ENCODE measurements at places on chromosomes 2 and 18.

DNA sequence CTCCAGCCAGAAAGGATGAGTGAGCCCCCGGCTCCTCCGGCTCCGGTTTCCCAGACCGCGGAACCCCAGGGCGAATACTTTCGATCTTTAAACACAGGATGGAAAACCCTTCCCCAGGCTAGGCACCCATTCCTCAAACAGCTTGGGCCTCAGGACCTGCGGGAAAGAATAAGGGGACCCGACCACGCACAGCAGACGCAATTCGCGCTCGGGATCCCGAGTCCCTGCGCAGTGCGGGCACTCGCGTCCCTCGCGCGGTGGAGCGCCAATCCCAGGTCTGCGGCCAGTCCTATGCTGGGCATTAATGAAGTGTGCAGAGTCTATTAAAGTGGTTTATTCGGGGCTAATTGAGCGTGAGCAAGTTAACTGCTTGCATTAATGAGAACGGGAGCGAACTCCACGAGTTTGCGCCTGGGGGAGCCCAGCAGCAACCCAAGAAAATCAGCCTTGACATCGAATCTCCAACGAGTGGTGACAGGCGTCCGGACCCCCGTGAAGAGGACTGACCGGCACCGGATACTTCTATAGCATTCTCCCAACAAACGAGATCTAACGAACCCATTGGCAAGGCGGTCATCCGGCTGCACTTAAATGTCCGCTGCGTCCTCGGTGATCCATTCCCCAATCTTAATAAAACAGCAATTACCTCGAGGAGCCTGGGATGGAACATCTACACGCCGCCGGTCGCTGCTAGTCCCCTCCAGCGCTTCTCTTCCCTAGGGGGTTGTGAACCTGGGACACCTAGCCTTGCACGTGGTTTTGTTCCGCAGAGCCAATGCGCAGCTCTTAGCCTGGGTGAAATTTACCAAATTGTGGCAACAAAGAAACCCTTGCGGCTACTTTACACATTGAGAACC lies 1.6 kb downstream of the OSR1 start:
- no peak for DNase-seq

DNA sequence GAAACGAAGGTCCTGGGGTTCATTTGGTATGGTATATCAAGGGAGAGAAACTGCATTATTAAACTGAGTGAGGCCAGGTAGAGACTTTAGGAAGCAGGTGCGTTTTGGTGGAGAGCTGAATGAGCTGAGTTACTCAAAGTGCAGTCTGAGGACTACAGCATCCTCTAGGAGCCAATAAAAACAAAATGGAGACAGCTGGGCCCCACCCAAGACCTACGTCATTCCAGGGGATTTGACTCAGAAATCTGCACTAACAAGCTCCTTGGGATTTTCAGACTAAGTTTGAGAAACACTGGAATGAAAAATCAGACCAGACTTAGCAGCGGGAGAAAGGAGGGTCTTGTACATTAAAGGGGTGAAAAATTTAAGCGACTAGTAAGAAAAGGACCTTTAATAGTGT lies 131.5 kb downstream of the UXS1 start:
- DNase-seq, result no peak

GRCh38 chr2:104402825-104403224 lies 451.1 kb upstream of the POU3F3 start:
- DNase-seq, result no peak

GRCh38 chr2:219416235-219416602 lies 2.0 kb upstream of the DES start:
- no peak for DNase-seq

DNA sequence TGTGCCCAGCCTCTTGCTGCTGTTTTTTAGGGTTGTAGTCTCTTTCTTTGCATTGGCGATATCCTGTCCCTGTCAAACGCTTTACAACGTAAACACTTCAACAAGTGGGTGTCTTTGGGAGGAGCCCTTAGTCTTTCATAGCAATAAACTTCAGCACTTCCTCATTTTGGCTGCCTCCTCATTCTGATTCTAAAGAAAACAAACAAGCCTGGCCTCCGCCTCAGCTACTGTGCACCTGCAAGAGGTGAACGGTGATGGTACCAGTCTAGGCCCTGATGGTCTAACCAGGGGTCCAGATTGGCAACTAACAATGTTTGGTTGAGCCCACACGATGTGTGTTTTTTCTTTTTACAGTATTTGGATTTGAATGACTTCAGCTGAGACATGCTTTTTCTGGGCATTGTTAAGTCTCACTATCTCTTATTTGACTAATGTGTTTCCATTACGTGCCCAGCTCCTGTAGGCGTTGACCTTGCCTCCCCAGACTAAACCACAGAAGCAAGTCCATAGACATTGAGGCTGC lies 53.2 kb upstream of the CUL3 start:
- DNase-seq, result peak; percentile 27

- DNase-seq, result peak; percentile 30
Measured at GRCh38 chr2:7672685-7673071, 755.5 kb downstream of the RNF144A start.

DNA sequence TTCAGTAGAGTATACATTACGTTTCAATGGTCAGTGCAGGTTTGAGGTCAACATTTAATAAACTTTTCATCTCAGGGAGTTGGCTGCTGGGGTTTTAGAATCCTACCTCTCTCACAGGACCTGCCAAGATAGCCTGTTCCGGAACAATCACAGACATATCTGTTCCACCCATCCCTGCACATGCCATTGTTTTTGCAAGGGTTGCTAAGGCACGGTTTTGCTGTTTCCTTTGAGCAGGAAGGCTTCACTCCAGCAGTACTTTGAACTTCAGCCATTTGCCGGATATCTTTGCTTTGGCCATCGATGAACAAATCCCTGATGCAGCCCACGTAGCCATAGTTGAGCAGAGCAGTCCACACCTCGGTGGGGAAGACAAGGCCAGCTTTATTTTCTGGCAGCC lies 493.8 kb downstream of the NRXN1 start:
- no peak for DNase-seq

GRCh38 chr2:134319596-134320254 lies 65.9 kb downstream of the MGAT5 start:
- peak; percentile 19 for DNase-seq

GRCh38 chr18:73235491-73235890 lies 367.7 kb upstream of the NETO1 start:
- peak; percentile 3 for DNase-seq

DNA sequence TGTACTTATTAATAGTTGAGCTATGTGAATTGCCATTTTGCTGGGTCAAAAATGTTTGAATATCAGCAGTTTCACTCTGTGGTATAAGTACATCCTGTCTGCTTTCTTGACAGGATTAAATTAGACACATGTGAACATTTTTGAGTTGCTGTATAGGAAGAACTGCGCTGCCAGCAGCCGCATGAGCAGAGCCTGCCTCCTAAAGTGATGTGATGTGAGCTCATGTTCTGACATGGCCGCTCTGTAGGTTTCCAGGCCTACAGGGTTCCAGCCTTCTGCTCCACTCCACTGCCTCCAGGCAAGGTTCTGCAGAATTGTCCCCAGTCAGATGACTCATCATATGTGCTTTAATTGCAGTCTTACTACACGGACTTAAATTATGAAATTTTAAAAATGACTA lies 119.7 kb upstream of the NFATC1 start:
- DNase-seq, result peak; percentile 8

DNA sequence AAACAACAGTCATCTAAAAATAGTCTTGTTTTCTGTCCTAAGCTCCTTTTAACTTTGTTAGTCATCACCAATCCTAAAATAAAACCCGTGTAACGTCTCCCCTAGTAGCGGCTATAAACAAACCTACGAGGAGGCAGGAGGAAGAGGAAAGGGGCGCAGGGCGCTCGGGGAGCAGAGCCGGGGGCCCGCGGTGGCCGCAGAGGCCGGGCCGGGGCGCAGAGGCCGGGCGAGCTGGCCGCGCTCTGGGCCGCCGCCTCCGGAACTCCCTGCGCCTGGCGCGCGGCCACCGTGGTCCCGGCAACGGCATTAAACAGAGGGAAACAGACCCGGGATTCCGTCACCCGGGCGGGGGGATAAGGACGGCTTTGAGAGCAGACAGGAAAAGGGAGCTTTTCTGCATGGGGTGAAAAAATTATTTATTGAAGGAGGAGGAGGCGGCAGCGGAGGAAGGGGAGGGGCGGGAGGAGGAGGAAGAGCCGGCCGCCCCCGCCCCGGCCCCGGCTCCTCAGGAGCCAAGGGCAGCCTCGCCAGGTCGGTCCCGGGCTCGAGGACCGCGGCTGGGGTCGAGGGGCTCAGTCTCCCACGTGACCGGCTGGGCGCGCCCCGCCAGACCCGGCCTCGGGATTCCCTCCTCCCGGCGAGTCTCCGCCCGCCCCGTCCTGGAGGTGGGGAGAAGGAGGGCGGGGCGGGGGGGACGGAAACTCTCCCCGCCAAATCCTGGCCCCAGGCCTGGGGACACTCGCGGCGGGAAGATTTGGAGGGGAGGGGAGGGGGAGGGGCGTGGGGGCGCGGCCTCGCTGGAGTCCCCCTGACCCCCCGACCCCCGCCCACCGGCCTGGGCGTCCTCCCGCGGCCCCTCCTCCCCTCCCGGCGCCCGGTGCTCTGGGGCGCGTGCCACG lies 1.8 kb upstream of the NFATC1 start:
- DNase-seq, result peak; percentile 41

DNA sequence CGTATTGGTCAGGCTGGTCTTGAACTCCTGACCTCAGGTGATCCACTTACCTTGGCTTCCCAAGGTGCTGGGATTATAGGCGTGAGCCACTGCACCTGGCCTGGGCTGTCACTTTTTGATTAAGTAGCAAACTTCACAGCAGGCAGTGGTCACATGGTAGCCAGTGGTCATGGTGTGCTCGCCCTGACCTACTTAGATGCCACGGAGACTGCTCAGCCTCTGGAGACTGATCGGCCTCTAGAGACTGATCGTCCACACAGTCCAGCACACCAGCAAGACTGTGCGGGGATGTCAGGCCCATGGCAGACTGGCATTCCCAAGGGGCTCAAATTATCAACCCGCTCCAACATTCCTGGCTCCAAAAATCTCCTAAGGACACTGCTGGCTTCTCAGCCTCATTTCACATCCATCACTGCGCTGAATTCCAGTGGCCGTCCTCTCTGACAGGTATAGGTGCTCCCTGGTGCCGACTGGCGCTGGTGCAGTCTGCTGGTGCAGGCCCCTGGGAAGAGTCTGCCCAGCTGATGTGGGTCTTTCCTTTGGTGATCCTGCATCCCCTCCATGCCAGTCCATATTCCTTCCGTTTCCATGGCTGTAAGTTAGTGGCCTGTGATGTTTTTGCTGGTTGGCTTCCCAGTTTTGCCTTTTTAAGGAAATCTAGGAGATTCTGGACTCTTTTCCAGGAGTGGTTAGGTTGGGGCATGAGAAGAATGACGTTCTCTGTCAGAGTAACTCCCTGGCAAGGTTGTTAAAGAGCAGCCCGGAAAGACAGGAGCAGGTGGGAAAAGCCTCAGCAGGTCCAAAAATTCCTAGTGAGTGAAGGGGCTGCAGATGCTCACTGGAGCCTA lies 374.5 kb upstream of the HS6ST1 start:
- DNase-seq, result no peak

GRCh38 chr18:60202708-60203107 lies 169.9 kb downstream of the MC4R start:
- DNase-seq, result no peak

GRCh38 chr2:225140723-225141122 lies 98.5 kb upstream of the DOCK10 start:
- no peak for DNase-seq

DNA sequence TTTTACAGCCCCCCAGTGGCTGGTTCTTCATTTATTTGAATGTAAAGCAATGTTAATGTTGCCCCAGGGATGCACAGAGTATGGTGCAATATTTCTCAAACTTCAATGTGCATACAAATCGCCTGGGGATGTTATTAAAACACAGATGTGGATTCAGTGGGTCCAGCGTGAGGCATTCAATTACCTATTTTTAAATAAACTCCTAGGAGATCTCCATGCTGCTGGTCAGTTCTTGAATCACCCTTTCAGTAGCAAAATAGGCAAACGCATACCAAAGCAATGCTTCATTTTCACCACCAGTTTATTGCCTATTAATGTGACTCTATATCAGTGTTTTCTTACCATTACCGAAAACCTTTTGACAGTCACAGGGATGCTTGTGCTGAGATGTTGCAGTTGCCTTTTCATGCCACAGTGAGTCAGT lies 530.7 kb downstream of the CBLN2 start:
- no peak for DNase-seq

DNA sequence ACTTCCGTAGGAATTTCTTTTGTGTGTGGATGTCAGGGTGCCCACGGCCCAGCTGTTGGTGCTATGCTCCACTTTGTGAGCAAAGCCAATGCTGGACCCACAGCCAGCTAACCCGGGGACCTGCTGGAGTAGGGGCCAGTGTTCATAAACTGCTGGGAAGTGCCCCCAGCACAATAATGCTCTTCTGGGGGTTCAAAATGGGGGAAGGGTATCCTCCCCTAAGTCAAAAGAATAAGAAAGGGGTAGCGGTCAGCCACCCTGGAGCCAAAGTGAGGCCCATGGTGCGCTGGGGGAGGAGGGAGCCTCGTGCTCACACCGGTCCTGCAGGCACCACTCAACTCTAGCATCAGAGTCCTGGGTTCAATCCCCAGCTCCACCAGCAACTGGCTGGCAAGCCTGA lies 115.8 kb upstream of the NPAS2 start:
- no peak for DNase-seq

GRCh38 chr18:74334242-74334893 lies 18.7 kb downstream of the C18orf63 start:
- no peak for DNase-seq

DNA sequence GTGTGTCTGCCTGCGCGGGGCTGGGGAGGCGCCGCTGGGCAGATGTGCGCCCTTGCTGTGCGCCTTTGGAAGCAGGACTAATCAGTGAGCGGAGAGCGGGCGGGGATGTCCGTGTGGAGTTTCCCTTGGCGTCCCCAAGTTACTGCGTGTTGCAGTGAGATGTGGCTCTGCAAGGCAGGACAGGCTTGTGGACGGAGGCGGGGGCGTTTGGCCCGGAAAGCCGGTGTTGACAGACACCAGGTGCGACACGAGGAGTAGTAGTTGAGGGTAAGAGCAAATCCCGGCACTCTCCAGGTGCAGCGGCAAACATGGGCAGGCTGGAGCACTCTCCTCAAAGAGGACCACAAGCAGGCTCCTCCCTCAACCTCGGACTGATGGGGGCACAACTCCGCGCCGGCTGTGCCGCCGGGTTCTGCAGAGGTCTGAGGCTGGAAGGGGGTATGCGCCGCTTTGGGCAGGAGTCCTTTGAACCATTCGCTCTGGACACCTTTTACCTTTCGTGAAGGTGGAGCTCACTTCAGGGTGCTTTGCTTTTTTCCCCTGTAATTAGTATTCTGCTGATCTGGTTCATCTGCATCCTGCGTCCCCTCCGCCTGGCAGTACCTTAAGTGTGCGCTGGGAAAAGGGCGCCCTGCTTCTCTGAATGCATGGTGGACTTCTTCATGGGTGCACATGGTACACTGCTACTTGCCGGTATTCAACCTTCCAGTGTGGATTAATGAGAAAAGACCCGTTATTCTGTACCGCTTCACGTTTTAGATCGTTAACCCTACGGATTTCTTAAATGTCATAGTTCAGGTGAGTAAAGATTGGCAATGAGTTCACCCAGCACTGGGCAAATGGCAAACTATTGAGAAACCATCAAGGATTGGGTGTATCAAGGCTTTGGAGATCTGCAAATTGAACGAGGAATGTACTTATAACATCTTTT lies 608 bp downstream of the CDH7 start:
- DNase-seq, result no peak

Measured in activated T-cell treated with anti-CD3 and anti-CD28 coated beads, Interleukin-2, amount 50 U/mL, for 72 hours (primary cell).